NCI-H446 treated with DMSO at 0.1 percent for 48 hours (cell line): ENCODE measurements at places on chromosomes 12 and 14.

GRCh38 chr12:132449565-132450417 lies 40.2 kb upstream of the FBRSL1 start:
- no peak for DNase-seq

DNA sequence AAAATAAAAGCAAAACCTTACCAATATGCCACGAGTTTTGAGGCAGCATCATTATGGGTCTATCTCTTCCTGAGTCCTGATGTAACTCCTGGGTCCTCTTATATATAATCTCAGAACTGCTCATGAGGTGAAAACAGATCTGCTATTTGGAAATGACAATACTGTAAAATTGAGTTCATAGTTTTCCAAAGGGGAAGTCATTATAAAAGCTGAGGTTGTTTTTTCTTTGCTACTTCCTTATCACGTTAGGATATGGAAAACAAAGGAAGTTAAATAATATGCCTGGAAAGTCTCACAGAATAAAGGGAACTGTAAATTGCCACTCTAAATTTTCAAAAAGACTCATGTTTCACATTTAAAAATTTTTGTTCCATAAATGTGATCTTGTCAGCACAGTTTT lies at the start of gene CD163L1:
TSS of gene CD163L1 (minus strand) at position 78 of the 400 bp plus-strand sequence. CDS start at position 52, 26 bp downstream.
- DNase-seq, result no peak

DNA sequence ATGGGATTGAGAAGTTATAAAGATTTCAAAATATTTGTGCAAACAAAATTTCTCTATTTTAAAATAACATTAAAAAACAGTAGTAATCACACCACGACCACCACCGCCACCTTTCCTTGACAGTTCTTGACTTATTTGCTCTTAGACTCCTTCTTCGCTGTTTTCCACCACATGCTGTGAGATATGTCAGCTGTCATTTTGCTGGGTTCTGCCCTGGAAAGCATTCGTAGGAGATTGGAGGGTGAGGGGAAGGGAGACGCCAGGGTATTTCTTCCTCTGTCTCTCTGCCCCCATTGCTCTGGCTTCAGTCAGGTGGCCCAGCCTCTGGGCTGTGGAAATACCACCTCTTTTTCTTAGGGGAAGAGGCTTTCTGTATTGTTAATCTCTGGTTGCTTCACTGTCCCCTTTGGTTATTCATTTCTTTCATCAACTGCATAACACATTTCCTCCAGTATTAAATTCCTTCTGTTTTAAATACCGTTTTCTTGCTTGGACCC lies 186.2 kb downstream of the NEDD1 start:
- DNase-seq, result no peak

- DNase-seq, result no peak
These were observed 984.9 kb downstream of the FSCB start for GRCh38 chr14:43522191-43522590.

DNA sequence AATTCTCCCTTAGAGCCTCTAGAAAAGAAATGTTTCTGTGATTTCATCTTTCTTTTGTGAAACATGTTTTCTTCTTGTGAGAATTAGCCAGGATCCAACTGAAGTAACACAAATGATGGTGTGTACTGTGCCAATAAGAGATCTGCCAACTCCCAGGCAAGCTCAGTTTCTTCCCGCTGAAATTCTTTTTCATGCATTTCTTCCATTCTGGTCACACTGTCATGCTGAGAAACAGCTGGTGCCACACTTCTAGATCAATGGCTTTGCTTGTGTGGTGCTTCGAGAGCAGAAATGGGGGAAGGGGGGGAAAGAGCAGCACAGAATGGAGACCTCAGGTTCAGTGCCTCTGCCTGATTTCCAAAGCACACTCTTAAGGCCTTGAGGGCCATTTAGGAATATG lies 41.4 kb upstream of the FGF6 start:
- no peak for DNase-seq

DNA sequence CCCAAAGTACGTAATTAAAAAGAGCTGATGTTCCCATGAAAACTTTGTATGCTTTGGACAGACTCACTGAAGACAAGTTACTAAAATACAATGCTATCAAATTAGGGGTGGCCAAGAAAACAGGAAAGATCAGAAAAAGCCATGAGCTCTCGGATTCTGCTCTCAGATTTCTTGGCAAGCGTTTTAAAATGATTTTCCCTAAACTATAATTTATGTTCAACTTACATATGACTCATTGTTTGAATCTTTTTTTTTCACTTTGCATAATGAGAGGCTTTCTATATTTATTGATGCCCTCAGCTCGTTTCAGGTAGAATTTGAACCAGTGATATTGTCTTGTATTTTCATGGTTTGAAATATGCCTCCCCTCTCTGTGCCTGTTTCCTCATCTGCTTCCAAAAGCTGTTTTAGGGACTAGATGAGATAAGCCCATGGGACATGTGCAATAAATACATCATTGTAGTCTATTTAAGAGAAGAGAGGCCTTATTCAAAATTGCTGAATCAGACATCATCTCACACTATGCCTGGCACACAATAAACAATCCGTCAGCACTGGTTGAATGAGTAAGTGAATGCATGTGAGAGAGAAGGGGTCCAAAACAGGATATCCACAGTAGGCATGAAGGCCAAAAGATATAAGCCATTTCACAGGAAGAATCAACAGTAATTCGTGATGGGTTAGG lies 4.7 kb upstream of the IPO8 start:
- no peak for DNase-seq

- DNase-seq, result peak; percentile 71
These were observed 30.3 kb downstream of the FAIM2 start for GRCh38 chr12:49873361-49873934.

DNA sequence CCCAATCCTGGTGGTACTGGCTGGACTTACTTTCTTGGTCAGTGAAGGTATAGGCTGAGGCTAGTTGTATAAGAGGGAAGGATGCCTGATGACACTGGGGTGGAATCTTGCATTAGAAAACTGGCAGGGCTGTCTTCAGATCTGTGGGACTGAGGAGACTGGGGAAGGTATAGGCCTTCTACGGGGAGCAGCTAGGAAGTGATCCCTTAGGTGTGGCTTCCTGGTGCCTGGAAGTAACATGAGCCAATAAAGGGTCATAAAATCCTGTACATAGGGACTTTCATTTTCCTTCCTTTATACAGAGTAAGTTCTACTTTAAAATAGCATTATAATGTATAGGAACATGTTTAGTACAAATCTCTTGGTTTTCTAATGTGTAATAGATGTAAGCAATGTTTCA lies 716.8 kb downstream of the LRFN5 start:
- DNase-seq, result no peak

DNA sequence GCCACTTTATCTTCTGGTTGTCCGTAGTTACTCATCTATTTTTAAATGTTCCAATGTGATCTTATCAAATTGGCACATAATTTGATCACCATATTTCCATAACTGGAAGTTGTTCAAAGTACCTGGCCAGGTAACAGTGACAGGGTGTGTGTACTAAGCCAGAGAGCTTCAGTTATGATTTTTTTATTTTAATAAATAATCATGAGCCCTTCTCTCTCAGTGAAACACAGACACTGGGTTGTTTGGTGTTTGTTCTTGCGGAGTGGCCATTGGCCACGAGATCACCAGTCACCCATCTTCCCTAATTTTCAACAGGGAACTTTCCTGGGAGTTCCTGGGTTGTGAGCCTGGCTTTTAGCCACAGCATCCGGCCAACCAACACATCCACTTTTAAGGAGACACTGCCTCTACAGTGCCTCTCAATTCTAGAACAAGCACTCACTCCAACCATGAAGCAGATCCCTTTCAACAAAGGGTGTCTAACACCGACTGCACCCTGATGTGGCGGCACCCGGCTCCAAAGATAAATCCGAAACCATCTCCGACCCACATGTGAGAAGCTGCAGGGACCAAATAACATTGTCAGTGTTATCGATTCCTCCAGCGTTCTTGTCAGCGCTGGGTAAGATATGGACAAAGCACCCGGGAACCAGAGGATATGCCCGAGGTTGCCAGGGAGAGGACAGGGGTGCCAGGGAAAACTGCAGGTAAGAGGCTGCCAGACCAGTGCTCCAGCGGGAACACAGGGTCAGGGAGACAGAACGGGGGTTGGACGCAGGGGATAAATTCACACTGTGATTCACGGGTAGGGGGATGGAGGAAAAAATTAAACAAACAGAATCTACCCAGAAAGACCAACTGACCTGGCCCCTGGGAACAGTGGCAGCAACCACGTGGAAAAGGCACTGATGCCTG lies 49.9 kb downstream of the FOXN3 start:
- DNase-seq, result no peak

DNA sequence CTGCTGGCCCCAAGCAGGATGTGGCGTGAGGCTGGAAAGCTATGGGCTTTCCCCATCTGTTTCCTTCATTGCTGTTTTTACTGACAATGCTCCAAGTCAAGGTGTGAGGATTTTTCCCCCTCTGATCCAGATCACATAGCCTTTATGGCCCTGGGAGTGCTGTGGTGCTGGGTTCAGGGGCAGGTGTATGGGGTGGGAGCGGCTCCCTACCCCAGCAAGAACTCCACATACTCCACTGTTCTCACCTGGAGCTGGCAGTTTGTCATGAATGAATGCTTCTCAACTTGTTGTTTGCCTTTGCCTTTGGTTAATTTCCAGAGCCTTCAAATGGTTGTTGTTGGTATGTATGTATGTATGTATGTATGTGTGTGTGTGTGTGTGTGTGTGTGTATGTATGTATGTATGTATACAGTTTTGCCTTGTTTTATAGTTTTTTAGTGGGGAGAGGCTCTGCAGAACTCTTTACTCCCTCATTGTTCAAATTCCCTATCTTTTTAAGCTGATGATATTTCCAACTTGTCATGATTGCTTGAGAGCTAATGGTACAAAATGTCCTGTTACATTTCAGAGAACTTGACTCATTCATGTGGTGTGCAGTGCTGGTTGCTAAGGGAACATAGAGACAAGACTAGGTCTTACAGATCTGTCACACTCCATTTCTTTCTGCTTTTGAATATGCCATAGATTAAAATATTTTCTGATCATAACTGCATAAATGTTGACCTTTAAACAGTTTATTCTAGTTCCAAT lies 36.6 kb upstream of the ASPG start:
- DNase-seq, result no peak

- DNase-seq, result no peak
These were observed 35.0 kb upstream of the PLEK2 start for GRCh38 chr14:67447033-67447381.

DNA sequence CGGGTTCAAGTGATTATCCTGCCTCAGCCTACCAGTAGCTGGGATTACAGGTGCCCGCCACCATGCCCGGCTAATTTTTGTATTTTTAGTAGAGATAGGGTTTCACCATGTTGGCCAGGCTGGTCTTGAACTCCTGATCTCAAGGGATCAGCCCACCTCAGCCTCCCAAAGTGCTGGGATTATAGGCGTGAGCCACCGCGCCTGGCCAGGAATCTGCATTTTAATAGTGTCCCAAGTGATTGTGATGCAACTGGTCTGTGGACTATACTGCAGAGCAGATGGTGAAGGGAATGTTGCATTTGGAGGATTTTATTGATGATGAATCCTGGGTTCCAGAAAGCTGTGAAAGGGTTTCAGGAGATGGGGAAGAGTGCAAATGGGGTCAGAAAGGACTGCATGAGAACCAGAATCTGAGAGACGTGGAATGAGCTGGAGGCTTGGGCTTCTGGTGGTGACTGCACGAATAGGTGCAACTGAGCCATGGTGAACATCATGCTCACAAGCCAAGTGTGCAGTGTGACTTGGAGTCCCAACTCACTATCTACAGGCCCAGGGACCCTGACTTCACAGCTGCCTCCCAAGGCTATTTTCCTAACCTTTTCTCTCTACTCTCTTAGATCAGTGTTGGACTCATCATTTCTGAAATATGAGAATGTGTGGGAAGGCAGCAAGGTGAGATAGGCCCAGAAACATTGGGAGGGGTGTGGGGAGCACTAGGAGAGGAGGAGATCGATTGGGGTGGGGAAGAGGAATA lies 4.5 kb downstream of the RPS26 start:
- DNase-seq, result no peak

- no peak for DNase-seq
These were observed 15.8 kb downstream of the KRT2 start for GRCh38 chr12:52636189-52636588.

- DNase-seq, result no peak
These were observed 23.0 kb downstream of the ZBTB39 start for GRCh38 chr12:56983386-56983785.

DNA sequence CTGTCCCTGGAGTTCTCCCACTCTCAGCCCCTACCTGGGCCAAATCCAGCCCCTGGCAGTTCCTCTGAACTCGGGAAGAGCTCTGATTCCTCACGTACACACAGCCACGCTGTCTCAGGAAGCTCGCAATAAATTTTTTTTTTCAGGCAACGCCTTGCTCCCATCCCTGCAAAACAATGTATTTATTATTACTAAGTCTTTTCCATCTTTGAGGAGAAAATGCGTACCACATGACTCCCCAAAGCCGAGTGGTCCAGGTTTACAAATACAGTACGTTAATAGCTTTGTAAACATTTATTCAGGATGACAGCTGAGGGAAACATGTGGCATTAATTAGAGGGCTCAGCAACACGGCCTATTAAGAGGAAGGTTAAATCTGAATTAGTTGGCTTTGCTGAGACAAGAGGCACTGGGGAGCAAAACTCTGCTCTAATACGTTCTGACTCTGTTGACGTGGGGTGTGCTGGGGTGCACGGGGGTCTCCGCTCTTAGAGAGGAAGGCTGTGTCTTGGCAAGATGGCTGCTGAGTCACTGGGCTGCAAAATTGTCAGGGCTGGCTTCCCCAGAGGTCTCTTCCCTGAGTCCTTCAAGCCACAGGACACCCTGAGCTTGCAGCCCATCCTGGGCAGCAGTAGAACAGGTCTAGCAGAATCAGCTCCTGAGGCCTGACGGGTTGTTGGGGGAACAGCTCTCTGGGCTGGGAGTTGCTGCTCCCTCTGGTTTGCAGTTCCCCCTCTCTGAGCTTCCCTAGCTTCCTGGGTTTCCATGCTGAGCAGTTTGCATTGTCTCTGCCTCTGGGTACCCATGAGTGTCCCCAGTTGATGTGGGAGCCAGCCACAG lies 185.2 kb upstream of the TBX3 start:
- no peak for DNase-seq

DNA sequence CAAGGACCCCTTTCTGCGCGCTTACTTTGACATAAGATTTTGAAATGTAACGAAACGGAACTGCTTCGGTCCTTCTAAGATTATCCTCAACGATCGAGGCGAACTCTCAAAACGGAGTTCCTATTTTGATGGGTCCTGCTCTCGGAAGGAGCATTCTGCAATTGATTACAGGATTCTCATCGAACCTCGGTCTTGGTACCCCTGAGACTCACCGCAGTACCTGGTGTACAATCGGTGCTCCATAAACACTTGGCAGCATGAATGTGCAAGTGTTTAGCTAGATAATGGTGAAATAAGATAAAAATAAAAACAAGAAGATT lies 530 bp upstream of the NEMF start:
- DNase-seq, result no peak
